ENCODE measurements at places on chromosomes 7 and 10.

- DNase-seq, result peak; percentile 72
Observed at GRCh38 chr10:44935201-44935965, 24.2 kb upstream of the RASSF4 start.

DNA sequence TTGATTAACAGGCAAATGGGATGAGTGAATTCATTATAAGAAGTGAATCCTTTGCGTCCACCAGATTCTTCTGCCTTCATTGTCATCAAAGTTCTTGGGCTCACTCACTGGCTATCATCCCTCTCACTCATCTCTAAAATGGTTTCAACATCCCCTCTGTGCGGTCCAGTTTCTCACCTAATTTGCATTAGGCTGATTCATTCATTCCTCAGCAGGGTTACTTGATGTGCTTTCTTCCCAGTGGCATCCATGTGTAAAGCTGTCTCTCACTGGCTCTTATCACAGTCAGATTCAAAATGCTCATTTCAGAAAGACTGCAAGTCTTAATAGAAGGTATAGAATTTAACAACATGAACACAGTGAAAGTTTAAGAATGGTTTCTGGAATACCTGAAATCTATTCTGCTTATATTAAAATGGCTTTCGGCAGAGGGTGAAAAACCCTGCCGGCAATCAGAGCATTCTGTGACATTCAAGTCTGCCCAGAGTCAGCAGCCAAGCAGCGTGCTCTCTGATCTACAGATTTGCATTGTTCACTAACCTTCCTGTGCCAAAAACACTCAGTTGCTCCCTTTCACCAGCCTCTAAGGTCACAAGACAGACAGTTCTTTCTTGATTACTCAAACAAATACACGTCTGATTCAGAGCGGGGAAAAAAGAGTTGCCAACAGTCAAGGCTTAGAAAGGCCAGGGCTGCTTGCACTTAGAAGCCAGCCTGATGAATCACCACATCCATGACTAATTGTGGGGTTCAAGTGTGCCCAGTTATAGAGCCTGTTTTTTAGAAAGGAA is 106.7 kb downstream of the TES start:
- peak; percentile 100 for DNase-seq

DNA sequence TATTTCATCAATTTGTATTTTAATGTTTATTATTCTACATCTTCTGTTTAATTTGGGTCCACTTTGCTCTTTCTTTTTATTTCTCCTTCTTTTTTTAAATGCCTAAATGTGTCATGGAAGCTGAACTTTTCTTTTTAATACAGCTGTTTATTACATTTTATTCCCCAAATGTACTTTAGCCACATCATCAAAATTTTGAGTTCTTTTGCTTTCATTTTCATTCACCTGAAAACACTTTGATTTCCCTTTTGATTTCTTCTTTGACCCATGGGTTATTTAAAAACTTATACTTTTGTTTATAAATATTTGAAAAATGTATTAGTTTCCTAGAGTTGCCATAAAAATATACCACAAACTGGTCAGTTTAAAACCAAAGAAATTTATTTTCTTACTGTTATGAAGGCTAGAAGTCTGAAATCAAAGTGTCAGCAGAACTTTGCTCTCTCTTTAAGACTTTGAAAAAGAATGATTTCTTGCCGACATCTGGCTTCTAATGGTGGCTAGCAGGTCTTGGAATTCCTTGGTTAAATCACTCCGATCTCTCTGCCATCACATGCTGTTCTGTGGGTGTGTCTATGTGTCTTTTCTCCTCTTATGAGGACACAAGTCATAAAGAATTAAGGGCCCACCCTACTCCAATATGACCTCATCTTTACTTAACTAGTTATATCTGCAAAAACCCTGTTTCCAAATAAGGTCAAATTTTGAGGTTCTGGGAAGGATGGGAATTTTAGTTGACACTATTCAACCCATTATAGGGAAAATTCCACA is 225.5 kb downstream of the ANKRD7 start:
- no peak for DNase-seq

DNA sequence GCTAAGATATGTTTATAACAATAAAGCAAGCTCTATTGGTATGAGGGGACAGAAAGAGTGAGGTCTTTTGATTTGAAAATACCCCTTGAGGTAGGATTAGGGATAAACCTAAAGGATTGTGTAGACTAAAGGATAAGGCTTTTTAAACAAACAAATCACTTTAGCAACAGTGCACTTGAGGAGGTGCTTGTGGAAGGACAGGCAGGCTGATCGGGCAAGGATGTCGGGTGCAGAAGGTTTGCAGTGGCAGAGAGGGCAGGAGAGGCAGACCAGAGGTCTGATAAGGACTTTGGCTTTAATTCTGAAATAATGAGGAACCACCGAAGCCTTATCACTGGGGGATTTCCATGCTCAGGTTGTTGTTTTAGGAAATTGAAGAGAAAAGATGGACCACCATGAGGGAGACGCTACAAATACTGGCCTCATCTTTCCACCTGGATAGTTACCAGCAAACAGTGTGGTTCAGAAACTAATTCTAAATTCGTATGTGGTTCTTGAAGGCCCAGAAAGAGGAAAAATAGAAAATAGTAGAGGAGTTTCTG is 119.5 kb upstream of the KLF6 start:
- no peak for DNase-seq

GRCh38 chr10:128981881-128982615 is 485.0 kb upstream of the MGMT start:
- no peak for DNase-seq

GRCh38 chr10:104327745-104328645 is 10.3 kb downstream of the ITPRIP start:
- peak; percentile 90 for DNase-seq

GRCh38 chr7:107494884-107495283 is 25.0 kb downstream of the GPR22 start:
- DNase-seq, result no peak

DNA sequence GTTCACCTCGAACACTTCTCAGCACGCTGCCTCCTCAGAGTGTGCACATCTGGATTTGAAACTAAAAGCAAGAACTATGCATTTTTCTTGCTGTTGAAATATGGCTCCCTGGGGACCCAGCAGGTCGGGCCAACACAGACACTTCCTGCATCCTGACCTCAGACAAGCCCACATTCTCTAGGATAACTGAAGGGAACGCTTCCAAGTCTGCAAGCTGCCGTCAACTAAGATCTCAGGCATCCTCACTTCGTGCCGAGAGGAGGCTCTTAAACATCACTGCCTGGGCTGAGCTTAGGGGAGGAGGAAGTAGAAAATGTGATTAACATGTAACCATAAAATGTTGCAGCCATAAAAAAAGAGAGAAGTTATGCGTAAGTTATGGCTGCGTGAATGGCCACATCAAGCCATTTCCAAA is 65.5 kb downstream of the PYROXD2 start:
- DNase-seq, result peak; percentile 100

- DNase-seq, result no peak
Observed at GRCh38 chr10:27569946-27570345, 65.8 kb downstream of the RAB18 start.

DNA sequence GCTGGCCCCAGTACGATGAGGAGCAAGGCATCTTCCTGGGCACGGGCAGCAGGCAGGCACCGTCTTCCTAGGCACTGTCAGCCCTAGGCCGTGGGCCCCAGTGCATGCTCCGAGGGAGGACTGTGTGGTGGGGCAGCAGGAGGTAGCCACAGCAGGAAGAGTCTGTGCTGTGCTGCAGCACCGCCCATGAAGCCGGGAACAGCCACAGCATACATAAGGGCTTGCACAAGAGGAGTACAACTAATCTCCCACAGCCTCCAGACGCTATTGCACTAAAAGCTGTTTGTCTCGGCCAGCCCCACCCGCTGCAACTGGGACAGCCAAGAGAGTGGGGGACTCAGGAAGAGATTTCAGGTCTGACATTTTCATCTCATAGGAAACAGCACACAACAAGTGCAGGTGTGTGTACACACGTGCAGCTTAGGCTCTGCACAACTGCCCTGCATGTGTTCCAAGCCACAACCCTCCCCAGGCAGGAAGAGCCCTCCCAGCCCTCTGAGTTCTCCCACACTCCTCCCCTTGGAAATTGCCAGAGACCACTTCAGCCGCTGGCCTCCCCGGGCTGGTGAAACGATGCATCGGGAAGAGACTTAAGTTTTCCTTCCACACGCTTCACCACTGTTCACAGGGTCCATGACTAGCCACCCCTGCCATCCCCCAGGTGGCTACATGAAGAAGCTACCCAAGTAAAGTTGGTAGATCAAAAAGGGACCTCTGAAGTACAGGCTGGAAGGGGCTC is 88.1 kb upstream of the DDC start:
- peak; percentile 86 for DNase-seq

DNA sequence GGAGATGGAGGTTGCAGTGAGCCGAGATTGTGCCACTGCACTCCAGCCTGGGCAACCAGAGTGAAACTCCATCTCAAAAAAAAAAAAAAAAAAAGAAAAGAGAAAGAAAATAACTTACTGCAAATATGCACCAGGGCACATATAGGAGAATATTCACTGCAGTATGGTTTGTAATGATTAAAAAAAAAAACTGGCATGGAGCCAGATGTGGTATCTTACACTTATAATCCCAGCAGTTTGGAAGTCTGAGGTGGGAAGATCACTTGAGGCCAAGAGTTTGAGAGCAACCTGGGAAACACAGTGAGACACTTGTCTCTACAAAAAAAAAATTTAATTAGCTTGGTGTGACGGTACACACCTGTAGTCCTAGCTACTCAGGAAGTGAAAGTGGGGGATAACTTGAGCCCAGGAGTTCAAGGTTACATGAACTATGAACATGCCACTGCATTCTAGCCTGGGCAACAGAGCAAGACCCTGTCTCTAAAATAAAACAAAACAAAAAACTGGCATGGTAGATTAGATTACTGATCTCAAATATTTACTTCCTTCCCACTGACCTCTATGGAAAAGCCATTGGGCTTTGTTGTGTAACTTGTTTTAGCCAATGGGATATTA is 85.6 kb downstream of the MICU1 start:
- no peak for DNase-seq

DNA sequence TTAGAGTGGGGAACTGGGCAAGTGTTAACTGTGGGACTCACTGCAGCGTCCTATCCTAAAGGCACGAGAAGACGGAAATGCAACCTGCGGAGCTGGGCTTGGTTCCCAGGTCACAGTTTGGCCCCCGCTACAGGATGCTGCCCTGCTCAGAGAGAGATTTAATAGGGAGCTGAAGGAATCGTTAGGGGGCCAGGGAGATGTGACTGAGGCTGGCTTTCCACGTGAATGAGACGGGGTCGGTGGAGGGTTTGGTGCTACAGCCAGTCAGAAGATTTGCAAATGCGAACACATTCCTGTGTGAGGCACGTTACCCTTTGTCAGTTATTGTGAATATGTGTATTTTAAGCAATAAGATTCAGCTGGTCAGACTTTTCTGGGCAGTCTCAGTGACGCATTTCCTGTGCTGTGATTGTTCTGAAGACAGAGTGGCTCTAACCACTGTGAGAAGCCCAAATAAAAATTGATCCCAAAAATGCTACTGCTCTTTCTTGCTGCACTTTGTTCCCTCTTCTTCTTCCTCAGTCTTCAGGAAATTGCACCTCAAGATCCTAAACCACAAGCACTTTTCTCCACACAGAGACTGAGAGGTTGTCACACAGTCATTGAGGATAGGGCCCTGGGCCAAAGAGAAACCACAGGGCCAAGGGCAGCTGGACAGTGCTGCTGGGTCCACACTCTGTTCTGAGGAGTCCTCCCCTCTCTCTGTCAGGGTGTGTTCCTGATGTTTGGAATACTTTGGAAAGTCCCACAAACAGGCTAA is 21.2 kb downstream of the CYP17A1 start:
- peak; percentile 87 for DNase-seq

GRCh38 chr7:107788662-107789061 is 14.4 kb downstream of the SLC26A3 start:
- no peak for DNase-seq

DNA sequence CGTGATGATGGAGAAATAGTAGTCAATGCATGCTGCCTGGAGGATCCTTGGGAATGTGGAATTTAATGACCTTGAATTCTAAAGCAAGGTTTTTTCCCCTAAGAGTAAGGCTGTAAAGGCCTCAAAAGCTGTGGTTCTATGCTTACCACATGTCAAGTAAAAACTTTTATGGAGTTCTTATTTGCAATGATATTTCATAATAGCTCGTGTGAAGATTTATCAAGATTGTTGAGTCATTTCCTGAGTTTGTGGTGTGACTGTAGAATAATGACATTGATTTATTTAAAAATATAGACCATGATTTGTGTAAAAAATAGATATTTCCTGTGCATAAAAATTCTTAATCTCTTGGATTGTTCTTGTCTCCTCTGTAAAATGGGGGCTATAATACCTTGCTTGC is 67.5 kb upstream of the SORCS1 start:
- no peak for DNase-seq

- DNase-seq, result no peak
Observed at GRCh38 chr7:7183838-7184463, 1.6 kb downstream of the C1GALT1 start.

DNA sequence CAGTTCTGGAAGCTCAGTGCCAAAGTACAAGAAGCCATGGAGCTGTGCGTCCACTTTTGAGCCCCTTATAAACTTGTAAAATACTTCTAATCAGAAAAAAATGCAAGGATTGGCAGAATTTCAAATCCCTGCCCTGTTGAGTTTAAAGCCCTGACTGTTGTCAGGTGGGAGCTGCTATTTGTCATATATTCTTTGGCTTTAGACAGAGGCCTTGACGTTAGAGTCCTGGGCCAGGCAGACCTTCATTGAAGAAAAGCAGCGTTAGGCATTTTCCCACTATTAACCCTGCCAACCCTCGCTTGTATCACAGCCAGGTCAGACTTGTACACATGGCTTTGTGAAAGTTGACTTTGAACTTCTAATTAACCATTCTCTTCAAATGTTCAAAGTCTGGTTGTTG is 155.4 kb downstream of the TWIST1 start:
- DNase-seq, result peak; percentile 34

- no peak for DNase-seq
Observed at GRCh38 chr10:46029461-46030030, 877 bp downstream of the NCOA4 start.

GRCh38 chr7:102193806-102194205 is 92.9 kb upstream of the SH2B2 start:
- peak; percentile 48 for DNase-seq

GRCh38 chr7:72163271-72163670 is 248.9 kb downstream of the CALN1 start:
- DNase-seq, result no peak

DNA sequence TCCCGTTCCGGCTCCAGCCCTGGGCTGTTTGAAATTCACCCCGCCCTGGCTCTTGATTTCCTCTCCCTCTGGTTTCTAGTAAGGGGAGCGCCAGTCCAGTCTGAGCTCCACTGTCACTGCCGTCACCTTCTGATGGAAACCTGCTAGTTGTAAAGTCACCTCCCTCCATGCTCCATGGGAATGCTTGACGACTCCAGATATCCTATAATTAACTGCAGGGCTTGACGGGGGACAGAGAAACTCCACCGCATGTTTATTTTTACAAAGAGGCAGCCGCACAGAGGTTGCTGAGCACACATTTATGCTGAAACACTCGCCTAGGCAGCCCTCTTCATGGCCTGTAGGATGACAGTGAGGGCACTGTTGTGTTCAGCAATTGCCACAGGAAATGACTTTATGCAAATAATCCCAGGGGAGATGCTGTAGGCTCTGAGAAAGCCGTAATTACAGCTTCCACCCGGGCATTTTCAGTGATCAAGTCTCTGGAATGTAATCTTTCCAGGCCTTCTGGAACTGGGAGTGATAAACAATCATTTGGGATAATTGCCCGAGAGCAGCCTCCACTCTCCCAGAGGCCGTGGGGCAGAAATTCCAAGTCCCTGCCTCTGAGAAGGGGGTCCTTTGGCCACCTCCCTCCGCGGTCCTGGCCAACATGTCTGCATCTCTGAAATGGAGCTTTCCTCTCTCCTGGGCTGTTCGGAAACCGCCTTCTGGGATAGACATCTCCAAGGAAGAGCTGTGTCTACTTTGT is 300.5 kb downstream of the KLF6 start:
- peak; percentile 46 for DNase-seq

GRCh38 chr10:29849886-29850285 is 209.5 kb downstream of the JCAD start:
- DNase-seq, result no peak
